Suppressor macrophage treated with lipopolysaccharide for 4 hours (primary cell): ENCODE measurements at places on chromosomes 4 and X.

- peak; percentile 40 for DNase-seq
These were observed 101.2 kb downstream of the FAM13A start for GRCh38 chr4:88955580-88956380.

DNA sequence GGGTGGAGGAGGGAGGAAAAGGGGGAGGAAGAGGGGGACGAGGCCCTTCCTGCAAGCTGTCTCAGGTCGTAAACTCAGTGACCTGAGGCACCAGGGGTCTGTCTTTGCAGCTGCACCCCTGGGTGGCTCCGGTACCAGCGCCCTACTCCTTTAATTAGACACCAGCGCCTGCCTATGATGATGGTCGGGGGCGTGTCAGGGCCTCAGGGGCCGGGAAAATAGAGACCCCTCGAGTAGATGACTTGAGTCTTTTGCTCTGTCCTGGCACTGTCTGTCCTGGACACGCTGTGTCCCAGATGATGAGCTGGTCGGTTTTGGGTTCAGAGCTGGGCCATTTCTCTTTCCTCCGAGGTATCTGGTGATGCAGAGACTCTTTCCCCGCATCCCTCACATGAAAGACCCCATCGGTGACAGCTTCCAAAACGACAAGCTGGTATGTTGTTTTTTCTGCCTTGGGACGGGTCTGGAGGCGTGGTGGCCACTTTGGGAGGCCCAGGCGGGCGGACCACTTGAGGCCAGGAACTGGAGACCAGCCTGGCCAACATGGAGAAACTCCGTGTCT is 11.2 kb downstream of the SLC25A6 start:
- DNase-seq, result no peak

DNA sequence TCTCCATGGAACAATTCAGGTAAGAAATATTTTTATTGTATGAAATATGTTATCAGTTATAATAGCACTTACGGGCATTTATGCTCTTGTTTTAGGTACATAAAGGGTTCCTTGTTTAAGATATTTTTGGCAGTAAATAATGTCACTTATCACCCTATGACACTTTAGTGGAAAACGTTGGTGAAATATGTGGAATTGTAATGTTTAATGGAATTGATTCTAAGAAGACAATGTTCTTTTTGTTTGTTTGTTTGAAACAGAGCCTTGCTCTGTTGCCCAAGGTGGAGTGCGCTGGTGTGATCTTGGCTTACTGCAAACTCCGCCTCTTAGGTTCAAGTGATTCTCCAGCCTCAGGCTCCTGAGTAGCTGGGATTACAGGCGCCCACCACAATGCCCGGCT is 17.4 kb downstream of the NPNT start:
- no peak for DNase-seq

- no peak for DNase-seq
These were observed 25.6 kb upstream of the DAPP1 start for GRCh38 chr4:99790796-99791617.

GRCh38 chr4:66855956-66856355 is 689.3 kb downstream of the CENPC start:
- DNase-seq, result no peak
